ENCODE measurements at places on chromosomes 2 and 18.

DNA sequence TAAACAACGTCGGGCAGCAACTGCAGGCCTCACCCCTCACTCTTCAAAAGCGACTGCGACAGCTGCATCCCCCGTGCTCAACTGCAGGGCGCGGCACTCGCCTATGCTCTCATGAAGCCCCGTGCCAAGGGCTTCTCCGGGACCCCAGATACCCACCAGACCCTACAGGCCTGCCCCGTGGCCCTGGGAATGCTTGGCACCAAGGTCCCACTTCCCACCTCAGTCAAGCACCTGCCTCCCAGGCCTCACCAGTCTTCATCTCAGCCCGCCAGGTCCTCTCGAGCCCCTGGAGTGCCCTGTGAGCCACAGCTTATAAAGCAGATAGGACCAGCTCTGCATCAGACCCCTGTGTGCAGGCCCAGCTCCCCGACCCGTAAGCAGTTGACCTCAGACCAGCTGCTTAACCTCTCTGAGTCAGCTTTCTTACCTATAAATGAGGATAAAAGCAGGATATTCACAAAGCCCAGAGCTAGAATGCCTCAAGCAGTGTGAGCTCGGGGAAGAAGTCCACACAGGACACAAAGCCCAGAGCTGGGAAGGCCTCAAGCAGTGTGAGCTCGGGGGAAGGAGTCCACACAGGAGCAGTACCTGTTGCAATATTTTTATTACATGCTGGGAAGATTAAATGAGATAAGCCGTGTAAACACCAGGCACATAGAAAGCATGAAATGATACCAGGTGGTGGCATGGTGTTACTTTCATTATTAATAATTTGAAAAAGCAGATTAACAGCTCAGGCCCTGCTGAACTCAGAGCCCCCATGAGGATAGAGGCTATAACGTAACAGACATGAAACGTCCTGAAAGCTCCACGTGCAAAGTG, 96.9 kb downstream of the HDAC4 start:
- DNase-seq: no peak

DNA sequence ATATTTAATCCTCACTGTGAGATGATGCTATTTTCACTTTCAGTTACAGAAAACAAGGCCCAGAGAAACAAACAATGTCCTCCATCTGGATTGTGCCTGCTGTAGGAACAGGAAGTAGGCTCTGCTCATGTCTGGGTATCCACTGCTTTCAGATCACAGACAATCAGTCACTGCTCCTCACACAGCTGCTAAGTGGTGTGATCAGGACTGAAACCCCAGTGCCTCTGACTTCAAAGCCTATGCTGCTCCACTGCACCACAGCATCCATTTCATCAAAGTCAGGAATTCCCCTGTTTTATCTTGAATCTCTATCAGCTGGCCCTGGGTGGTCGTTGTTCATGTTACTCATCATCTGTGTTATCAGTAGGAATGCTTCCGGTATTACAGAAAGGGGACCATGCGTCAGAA, 303.8 kb upstream of the TRIB2 start:
- DNase-seq: no peak

DNA sequence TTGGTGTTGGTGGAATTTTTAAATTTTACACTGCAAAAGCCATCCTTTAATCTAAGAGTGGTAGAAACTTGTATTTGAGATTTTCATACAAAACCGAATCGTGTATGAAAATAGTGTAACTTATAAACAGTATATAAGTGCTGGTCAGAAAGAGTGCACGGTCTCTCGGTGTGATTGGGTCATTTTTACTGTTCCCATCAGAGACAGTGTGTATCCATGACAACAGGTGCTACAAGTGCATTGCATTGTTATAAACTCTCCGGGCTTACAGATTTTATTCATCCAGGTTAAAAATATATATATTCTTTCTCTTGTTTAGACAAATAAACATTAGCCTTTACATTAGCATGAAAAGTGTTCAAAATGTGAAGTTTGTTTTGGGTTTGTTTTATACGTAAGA, 721.9 kb downstream of the METTL4 start:
- DNase-seq: no peak

DNA sequence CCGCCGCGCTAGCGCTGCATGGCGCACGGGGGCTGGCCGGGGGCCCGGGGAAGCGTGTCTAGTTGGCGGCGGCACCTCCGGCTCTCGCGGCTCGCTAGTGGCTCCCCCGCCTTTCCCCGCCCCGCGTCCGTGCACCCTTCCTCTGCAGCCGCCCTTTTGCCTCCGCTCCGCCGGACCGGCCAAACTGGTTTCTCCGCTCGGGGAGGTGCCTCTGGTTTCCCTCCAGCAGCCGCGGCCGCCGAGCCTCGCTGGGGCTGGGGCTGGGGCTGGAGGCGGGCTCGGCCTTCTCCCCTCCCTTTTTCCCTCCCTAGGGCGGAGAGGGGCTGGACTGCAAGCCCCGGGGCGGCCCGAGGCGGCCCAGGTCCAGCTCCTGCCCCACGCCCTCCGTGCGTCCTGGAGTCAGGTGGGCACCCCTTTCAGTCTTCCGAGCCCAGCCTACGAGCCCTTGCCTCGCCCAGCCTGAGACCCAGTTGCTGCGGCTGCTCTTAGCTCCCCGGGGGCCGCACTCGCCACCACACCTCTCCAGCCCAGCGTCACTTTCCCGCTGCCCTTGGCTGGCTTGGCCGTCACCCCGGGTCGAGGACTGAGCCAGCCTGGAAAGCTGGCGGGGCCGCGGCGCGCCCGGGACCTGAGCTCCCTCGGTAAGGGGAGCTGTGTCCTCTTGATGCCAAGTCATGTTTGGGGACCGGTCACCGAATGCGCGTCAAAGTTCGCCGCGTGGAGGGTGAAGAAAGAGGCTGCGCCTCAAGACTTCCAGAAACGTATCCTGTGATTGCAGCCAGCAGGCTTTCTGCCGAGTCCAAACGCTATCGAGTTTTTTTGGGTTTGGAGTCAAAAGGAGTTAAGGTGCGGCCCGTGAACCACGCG, at the start of gene ATP8B1:
ATP8B1 (minus strand) TSS at position 213 of the 867 bp plus-strand sequence. CDS start 71,508 bp downstream, outside the sequence.
- DNase-seq: no peak

GRCh38 chr2:189512879-189513278, 67.7 kb downstream of the SLC40A1 start:
- no peak for DNase-seq

DNA sequence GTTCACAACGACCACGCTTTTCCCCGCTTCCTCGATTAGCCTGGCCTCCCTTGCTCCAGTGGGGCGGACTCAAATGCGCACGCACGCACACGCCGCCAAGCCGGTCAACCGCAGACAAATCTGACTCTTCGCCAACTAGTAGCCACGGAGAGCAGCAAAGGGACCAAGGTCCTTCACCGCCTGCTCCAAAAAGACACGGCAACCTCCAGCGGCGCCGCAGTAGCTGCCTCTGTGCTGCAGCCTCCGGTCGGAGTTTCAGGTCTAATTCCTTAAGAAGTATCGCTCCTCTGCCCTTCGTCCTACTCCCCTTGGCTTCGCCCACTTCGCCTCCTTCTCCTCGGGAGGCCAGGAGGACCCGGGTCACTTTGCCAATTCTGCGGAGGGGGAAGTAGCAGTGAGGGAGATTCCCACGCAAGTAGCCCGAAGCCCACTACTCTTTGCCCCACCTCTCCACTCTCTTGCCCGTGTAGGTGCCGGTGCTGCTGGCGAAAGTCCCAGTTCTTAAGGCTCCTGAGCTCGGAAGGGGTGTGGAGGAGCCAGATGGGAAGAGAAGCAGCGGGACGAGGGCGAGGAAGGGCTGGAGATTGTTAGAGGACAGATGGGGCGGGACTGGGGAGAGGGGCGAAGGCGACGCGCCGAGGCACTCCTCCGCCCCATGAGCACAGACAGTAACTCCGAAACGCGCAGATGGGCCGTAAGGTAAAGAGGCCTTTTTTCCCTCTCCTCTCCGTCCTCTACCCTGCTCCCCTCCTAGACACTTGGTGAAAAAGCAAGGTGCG, 615 bp downstream of the AKAIN1 start:
- no peak for DNase-seq

DNA sequence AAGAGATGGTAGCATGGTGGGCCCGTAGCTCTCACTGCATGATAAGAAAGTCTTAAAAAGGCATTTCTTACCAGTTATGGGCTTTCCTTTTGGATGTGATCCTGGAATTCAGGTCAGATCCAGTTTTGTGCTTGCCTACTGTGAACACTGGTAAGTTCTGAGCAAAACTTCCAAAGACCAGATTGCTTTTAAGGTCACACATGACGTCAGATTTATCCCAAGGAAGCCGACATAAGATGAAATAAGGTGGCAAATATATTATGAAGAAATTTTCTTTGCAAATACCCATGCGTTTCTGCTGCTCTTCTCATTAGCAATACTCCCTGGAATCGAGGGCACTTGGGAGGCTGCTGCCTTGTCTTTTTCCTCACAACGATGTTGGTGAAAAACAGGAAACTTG, 416.4 kb upstream of the HNMT start:
- DNase-seq: no peak

DNA sequence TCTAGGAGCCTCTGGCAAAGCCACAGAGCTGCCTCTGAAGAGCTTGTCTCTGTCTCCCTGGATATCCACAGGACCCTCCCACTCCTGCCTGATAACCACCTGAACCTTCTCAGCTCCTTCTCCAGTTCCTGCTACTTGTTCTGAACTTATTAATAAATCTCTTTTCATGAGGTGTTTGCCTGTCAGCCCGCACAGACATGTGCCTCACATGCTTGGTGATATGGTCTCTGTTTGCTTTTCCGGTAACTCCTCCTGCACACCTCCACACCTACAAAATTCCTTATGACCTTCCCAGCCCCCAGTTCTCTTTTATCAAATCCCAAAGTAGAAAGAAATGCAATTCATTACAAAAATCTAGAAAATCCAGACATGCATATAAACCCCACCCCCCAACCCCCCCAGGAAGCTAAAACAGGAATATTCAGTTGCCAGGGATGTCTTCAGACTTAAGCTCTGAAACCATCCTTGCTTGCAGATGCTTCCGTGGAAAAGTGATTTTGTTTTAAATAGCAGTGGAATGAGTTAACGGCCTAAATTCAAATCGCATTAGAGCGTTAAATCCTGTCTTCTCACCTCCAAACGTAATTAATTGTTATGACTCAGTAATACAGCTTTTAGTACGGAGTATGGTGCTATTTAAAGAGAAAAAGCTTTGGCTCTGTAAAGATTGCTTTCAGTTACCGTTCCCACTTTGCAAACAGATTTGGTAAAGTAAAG, 2.1 kb upstream of the PID1 start:
- DNase-seq: no peak

All from NCI-H1694 treated with DMSO at 0.1 percent for 48 hours (cell line).